Left colon (tissue), 2 donors: ENCODE measurements at places on chromosomes 7 and 10.

DNA sequence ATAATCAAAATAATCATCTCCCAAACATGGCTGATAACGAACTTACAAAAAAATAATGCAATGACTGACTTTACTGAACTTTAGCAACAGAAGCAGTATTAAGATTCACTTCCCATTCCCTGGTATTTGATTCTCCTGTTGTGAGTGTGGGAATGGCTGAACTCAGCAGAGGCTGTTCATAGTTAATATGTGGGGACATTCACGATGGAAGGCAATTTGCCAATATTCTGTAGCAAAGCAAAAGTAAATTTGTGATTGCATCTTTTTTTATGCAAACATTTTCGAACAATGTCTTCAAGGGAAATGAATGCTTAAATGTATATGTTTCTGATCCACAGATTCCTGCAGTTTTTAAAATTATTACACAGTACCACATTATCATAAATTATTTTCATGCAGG lies 431.7 kb upstream of the KLF6 start:
- no peak for DNase-seq

GRCh38 chr7:45026013-45026412 lies 26.0 kb downstream of the CCM2 start:
- DNase-seq = no peak

DNA sequence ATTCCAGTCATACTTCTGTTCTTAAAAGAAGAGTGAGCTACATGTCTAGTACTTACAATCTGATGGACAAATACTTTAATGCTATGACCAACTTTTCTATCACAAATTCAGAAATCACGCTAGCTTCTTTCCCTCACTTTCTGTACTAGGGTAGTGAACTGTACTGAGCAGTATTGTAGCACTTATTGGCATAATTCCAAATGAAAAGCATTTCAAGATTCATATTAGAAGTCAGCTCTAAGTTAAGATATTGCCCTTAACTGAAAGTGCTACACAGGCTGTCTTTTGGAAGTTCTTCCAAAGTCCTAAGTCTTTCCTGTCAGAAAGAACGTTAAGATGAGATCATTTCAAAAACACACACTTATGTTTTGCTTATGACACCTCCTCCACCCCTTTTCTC lies 13.4 kb downstream of the P4HA1 start:
- DNase-seq = no peak

DNA sequence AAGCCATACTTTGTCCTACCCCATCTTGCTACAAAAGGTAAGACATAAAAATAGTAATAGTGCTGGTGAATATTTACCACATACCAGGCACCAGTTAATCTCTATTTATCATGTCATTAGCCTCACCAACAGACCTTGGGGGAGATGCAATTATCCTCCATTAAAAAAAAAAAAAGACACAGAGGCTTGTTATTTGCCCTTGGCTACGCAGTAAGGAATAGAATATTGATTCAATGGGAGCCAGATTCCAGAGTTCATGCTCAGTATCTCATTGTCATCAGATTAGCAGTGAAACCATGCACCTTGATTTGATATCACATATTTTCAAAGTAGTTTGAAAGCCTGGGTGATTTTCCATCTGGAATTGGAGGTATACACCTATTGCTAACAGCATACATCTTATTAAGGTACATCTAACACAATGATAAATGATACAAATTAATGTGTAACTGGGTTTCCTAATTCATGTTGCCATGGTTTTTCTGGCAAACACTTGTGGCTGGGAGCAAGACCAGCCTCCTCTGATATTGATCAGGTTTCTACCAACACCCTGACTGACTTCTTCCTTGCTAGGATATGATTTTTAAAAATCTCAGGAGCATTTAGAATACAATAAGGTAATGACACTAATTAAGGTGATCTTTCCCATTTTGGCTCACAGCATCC lies 67.1 kb upstream of the PRR15 start:
- DNase-seq = no peak

DNA sequence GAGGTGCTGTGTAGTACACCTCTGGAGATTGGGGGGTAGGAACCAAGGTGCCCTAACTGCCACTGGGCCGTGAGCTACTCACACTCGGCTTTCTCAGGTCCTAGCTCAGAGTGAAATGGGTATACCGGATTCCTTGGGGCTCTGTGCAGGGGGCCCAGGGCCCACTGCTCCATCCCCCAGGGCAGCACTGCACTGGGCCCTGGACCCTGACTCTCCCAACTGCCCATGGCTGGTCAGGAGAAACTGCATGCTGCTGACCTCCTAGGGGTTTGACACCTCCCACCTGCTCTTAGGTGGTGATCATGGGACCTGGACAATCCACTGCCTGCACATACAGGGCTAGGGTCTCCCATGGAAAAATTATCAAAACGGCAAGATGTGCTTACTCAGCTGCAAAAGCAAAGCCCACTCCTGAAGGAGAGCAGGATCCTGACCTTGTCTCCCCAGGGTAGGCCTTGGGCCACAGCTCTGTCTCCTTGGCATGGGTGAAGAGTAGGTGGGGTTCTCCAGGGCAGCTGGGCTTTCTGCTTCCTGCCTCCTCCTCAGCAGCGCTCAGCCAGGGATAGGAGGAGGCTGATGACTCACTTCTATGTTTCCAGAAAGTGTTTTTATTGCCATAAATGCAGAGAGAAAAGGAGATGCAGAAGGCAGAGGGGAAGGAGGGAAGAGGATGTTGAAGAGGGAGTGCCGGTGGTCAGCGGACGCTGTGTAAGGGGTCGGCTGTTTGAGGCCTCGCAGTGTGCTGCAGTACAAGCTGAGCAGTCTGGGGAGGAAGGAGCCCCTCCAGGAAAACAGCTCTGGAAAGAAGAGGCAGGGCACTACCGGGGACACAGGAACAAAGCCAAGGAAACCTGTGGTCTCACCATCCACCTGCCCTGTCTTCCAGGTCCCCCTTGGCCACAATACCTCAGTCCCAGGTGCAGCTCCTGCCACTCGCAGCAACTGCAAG lies 107.8 kb downstream of the ARHGAP22 start:
- no peak for DNase-seq

- peak; percentile 81 for DNase-seq
Measured at GRCh38 chr7:55018361-55019190, at the start of gene EGFR. TSS of gene EGFR (plus strand) at chr7:55019017. CDS start at chr7:55019278, 261 bp downstream.

DNA sequence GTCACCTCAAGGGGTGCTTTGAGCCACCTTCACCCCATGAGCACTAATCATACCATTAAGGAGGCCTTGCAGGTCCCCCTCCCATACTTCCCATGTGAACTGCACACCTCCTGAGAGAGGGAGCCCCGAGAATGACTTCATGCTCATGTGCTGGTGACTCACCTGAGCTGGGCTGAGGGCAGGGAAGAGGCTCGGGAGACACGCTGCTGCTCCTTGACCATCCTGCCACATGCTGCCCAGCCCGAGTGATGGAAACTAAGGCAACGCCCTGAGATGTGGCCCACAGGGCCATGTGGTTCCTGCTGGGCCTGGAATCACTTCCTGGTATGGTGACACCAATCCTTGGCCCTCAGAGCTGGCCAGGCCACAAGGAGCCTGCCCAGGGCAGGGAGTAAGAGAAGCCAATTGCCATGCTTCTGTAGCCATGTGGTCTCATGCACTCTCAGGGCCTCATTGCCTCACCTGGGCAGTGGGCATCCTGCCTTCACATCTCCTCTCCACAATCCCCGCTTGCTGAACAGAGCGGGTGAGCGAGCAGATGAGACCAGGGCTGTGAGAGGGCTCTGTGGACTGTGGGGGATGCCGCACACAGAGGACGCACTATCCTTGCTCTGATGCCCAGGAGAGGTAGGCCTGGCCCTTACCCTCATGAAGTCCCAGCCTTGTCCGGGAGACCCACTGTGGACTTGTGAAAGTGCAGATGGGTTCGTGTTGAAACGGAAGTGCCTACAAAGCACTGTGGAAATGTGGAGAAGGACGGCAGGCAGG lies 18.3 kb upstream of the PPIF start:
- DNase-seq = peak; percentile 52

DNA sequence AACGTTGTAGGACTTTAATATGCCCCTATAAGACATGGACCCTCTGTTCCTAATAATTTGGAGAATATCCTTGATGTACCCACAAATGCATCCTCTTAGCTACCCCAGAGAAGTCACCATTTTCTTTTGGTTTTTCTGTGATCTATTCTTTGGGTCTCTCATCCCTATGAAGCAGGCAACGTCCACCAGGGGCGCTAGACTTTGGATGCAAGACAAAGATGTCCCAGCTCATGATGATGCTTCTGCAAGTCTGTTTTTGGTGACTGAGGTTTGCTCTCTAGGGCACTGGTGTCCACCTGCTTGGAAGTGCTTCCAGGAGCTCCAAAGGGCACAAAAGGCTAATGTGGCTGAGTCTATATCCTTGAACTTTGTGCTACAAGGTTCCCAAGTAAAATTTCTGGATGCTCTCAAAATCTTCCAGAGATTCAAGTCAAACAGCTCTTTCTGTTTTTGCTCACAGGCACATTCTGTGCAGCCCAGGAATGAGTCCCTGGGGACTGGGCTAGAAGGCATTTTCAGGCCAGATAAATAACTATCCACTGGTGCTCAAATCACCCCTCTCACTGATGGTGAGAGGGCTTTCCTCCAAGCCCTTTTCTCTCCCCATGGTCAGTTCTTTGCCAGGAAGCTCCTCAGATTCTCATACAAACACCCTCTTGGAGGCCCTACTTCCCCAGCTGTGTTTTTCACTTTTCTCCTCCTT lies 166.4 kb downstream of the C7orf25 start:
- no peak for DNase-seq

DNA sequence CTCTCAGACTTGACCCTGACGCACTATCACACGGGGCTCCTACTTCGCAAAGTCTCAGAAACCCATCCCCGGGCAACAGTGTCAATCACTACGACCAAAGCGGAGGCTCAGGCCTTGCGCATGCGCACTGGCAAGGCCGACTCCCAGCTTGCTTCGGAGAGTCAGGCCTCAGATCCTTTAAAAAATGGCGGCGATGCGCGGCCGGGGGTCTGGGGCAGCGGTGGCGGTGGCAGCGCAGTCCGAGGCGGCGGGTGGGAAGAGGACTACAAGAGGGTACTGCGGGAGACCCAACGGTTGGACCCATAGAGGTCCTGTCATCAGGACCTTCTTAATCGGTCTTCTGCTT lies 196.9 kb downstream of the ZNF716 start:
- DNase-seq = no peak

- DNase-seq = no peak
Measured at GRCh38 chr7:56097700-56098099, 4.9 kb upstream of the PHKG1 start.

GRCh38 chr10:104067525-104067924 lies 18.2 kb downstream of the COL17A1 start:
- no peak for DNase-seq

GRCh38 chr7:34165927-34166550 lies 260.7 kb downstream of the BMPER start:
- DNase-seq = no peak

DNA sequence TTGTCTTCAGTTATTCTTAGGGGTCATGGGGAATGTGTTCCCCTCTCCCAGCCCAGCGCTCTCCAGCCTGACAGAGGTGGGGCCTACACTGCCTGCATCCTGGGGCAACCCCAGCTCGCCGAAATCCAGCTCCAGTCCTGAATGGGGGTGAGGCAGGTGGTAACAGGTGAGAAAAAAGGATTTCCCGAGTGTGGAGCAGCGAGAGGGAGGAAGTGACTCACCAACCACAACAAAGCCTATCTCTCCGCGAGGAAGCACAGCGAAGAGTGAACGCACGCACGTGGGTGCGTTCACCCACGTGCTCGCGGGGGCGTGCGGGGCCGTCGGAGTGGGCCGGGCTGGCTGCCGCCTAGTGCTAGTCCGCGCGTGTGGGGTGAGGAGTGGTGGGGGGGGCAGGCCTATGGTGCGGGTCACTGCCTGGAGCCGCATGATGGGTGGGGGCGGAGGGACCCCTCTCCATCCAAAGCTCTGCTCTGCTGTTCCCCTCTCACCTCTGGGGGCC lies 855 bp upstream of the PALD1 start:
- no peak for DNase-seq

DNA sequence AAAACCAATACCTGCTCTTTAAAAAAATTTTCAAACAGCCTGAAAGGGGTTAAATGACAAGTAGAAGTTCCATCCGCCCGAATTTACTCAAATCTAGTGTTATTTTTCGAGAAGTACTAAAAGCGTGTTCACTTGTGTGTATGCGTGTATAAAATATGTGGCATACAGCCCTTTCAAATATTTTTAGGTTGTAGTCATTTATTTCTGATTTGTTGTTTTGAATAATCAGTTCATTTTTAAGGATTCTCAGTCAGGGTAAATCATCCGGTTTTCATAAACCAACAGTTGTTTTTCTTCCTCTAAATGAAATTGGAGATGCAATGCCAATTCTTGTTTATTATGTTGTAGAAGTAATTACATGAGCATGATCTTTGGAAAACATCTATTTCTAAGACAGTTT lies 6.9 kb upstream of the SUN1 start:
- no peak for DNase-seq

GRCh38 chr7:135147341-135147898 lies 452 bp upstream of the TMEM140 start:
- DNase-seq = no peak

DNA sequence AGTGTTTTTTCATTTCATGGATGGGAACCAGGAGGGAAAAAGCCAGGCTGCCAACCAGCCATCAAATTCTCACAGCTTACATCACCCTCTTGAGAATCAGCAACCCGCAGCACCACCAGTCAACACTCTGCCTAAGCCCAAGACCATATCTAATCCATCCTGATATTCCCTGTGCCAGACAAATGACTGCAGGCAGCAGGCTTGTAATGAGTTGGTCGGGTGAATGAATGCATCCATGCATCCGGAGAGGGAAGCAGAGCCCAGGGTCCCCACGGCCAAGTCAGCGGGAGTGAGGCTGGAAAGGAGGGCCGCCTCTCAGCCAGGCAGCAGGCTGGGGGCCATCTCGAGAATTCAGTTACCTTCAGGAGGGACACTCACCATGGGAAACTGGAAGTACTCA lies 46.9 kb downstream of the SLIT1 start:
- DNase-seq = no peak

DNA sequence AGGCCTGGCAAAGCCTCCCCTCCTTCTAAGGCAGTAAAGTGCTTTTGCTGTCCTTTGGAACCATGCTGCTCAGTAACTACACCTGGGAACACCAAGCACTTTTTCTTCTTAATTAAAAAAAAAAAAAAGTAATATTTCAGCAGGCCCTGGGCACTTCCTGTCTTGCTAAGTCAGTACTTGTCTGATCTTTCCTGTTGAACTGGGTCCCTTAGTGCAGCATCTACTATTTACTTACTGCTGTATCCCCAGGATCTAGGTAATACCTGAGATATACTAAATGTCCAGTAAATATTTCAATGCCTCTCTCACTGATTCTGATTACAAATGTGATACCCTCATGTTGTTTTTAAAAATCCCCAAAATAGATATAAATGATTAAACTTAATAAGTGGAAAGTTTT lies 77.4 kb downstream of the PPP1R3C start:
- DNase-seq = no peak

GRCh38 chr7:45663167-45663921 lies 89.2 kb downstream of the ADCY1 start:
- peak; percentile 53 for DNase-seq

GRCh38 chr7:41448104-41448503 lies 254.8 kb downstream of the INHBA start:
- no peak for DNase-seq
